ENCODE measurements at places on chromosomes 5 and 9.

DNA sequence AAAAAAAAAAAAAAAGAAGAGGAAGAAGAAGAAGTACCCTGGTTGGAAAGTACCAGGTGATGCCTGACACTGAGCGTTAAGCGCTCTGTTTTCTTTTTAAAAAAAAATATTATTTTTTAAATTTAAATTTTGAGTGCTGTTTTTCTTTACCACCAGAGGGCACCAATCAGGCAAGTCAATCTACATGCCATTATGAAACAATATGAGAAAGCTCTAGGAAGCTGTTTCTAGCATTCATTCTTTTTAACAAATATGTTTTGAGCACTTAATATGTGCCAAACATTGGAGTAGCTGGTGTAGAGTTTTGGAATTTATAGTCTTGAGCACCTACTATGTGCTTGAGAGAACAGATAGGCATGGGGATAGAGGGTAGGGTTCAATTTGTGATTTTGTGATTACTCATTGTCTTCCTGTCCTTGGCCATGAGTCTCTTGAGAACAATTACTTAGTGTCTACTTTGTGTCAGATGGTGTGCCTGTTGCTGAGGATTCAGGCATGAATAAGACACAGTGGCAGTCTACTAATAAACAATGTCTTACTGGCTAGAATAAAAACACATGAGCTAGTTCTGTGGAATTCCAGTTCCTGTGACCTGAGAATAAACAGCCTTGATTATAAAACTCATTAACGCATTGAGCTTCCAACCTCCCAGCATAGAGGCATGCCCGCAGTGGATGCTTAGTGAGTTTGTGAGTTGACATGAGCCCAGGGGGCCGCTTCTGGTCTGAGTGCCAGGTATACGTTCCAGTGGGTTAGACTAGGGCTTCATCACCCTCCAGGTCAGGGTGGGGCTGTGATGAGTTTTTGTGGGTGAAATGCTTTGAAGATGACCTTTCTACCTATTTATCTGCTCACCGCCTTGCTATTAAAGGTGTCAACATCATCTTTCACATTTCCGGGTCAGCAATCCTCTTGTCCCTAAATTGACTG lies 3.0 kb upstream of the UBE2R2 start:
- DNase-seq = peak; percentile 59

DNA sequence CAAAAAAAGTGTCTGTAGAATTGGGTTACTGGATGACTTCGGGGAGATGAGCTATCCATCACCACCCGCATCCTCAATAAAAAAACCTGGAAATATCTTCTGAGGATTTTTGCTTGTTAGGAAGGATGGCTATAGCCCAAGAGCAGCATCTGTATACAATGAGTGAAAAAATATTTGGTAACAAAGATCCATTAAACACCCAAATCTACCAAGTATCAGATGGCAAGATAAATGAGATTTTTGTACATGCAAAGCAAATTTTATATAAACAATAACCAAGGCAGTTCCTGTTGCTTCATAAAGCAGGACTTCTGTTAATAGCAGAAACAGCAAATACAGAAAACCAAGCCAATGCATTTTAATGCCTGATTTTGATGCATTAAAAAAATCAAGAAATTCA lies 166.6 kb downstream of the SLC28A3 start:
- DNase-seq = no peak

DNA sequence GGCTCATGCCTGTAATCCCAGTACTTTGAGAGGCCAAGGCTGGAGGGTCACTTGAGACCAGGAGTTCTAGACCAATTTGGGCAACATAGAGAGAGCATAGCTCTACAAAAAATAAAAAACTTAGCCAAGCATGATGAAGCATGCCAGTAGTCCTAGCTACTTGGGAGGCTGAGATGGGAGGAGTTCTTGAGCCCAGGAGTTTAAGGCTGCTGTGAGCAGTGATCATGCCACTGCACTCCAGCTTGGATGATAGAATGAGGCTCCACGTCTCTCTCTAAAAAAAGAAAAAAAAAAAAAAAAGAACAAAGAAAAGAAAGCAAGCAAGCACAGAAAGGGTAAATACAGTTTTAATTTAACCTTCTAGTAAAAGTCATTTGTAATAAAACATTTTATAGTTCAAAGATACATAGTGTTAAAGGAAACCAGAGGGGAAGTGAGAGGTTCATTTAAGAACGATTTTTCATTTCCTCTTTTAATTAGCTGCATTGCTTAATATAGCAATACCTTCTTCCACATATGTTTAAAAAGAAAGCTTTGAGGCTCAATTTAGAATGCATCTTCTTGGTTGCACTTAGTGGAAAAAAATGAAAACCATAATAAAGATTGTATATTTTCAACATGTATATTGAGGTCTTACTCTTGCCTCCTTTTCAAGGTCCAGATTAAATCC lies 14.9 kb downstream of the GAPT start:
- no peak for DNase-seq

- peak; percentile 48 for DNase-seq
These were observed 39.1 kb downstream of the FBN2 start for GRCh38 chr5:128498844-128499455.

GRCh38 chr5:66565878-66566277 lies 30.3 kb upstream of the MAST4 start:
- DNase-seq = no peak

DNA sequence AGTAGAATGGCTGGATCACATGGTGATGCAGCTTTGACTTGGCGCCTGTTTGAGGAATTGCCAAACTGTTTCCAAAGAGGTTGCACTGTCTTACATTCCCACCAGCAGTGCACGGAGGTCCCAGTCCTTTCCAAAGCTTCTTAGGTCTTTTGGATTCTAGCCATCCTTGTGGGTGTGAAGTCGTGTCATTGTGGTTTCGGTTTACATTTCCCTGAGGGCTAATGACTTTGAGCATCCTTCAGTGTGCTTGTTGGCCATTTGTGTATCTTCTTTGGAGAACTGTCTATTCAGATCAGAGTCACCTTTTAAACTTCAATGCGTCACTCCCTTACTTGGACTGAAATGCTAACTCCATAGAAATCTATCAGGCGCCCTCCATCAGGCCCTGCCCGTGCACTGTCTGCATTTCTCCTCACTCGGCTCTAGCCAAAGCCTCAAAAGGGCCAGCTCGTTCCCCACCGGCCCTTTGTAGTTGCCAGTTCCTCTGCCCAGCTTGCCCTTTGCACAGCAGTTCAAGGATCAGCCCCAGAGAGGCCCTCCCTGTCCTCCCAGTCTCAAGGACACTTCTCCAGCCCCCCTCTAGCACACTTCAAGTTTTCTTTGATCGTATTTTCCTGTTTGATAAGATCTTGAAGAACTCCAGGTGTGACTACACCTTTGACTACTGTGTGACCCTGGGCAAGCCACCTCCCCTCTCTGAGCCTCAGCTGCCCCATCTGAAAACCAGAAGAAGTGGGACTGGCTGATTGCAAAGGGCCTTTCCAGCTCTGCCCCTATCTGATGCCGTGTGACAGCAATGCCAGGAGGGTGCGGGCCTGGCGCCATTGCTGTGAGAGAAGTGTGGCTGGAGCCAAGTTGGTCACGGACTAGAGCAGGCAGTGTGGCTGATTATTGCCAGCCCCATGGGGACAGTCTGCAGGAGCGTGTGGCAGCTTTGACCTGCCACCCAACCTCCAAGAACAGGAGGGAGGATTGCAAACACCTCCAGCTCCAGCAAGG lies 5.6 kb downstream of the HRH2 start:
- DNase-seq = no peak

DNA sequence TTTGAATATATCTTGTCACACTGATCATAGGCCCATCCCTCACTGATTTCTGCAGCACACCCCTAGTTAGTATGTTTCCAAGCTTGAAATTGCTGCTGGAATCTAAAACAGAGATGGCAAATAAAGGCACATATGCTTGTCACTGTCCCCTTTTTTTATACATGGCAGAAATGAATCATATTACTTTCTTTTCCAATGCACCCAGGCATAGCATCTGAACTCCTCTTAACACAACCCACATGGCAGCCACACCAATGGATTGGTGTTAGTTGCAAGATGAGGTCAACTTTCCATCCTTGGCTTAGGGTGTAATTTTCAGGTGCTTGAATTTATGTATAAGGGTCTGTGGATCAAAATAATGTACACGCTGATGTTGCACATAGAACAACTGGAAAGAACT lies 473.8 kb upstream of the ZNF608 start:
- no peak for DNase-seq

- DNase-seq = peak; percentile 35
These were observed 1.3 kb downstream of the ZNF131 start for GRCh38 chr5:43121913-43122484.

GRCh38 chr5:72501488-72501887 lies 5.7 kb downstream of the ZNF366 start:
- DNase-seq = no peak

DNA sequence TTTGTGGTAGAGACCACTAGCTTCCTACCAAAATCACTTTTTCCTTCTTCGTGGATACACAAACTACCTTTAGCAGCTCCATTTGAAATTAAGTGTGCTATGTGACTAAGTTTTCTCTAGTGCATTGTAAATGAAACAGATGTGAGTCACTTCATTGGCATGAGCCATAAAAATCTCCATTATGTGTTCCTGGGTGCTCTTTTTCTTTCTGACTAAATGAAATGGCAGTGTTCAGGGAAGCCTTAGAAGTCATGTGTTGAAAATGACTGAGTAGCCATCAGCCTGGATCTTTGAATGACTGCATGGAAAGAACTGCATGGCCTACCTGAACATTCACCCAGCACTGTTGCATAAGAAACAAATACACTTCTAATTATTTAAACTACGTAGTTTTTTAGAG lies 107.9 kb downstream of the NDUFAF2 start:
- no peak for DNase-seq

GRCh38 chr9:106927916-106928315 lies 65.0 kb downstream of the ZNF462 start:
- no peak for DNase-seq

DNA sequence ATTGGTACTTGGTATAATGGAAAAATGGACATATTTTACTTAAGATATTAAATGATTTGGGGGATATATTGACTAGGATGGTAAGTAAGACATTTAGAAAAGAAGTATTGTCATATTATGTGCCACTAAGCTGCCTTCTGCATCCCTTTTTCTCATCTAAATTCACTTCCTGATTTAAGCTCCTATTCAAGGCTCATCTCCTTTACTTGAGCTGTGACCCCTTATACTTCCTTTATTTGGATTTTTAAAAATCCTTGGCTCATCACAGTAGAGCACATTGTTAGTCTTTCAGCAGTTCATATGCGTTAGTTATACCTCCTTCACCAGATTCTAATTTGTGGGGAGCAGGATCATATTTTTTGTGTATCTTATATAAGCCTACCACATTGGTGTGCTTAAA lies 6.6 kb downstream of the COMMD10 start:
- DNase-seq = peak; percentile 43

DNA sequence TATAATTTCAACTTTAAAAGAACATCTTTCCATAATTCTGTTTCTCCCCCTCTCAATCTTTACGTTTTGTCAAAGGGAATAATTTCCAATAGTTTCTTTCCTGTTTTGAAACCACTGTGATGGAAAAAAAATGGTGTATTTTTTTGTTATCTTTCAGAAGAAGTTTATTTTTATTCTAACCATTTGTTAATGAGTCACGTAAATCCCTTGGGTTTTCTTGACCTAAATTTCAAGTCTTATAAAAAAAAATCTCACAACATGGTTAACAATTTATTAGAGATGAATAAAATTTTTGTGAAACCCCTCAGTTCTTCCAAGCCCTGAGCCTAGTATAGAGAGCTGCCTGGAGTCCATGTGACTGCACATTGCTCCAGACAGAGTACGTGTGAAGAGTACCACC lies 106.1 kb upstream of the FBXL17 start:
- DNase-seq = no peak

All from inflammatory macrophage (primary cell).